ENCODE measurements at places on chromosomes 12 and 14. TPM values are rescaled to one million over a fixed set of nuclear protein-coding genes. Genes with fewer than 3 reads are reported as not detected.

DNA sequence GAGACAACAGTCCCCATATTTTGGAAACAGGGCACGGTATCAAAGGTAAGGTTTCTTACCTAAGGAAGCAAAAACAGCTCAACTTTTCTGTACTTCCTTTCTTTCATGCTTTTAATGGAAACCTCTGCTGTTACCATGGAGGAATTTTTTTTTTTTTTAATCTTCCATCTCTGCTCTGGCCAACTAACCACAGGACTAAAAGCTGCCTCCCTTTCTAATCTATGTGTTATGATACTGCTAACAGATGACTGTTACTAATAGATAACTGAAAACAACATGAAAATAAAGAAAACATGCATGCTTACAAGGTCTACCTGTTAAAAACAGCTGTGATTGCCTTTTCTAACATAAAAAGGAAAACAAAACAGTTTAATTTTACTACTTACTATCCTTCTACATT is 168.4 kb downstream of the SOX5 start:
- DNase-seq, result no peak

The NPAS3 gene
- polyA plus RNA-seq, result 0.77 TPM

DNA sequence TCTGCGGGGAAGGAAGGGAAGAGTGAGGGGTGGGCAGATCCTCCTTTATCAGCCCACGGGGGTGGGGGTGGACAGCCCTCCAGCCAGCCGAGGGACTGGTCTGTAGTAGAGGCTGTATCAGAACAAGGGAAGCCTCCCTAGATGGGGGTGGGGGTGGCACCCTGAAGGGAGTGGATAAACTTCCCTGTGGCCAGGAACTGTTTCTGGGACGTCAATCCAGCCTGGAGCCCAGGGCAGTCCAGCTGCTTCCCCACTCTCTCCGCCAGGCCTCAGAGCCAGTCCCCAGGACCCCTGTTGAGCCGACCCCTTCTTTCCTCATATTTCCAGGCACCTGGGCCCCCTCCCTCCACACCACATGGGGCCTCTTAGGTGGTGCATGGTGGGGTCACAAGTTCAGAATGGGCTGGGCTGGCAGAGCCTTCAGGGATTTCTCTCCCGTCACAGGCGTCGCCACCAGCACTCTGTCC is 6.7 kb downstream of the PLD4 start:
- no peak for DNase-seq

The PSMC1 gene
- polyA plus RNA-seq, result 143 TPM

GRCh38 chr12:74598819-74599218 is 61.2 kb downstream of the ATXN7L3B start:
- no peak for DNase-seq

GRCh38 chr12:104686196-104686595 is 229.4 kb downstream of the CHST11 start:
- no peak for DNase-seq

- DNase-seq, result no peak
These were observed 114.1 kb downstream of the KIF26A start for GRCh38 chr14:104252256-104253215.

DNA sequence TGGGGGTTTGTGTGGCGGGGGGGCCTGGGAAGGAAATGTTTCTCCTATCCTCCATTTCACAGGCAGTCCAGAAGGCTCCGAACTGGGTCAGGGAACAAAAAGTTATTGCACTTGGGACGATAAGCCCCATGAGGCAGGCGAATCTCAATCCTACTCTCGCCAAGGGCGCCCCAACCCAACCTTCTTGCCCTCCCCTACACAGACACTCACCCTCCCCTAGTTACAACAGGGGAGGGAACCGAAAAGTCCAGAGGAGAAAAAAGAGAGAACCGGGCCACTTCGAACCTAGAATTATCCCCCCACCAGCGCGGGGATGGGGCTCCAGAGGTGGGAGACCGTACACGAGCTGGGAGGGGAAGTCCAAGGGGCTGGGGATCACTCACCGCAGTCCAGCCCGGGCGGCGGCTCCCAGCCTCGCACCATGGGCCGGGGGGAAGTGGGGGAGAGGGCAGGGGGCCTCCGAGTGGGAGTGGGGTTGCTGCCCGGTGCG is 357 bp downstream of the HOMEZ start:
- DNase-seq, result no peak

GRCh38 chr12:67655829-67656228 is 7.3 kb downstream of the DYRK2 start:
- no peak for DNase-seq

GRCh38 chr12:109927622-109928021 is 27.5 kb downstream of the TCHP start:
- DNase-seq, result no peak

DNA sequence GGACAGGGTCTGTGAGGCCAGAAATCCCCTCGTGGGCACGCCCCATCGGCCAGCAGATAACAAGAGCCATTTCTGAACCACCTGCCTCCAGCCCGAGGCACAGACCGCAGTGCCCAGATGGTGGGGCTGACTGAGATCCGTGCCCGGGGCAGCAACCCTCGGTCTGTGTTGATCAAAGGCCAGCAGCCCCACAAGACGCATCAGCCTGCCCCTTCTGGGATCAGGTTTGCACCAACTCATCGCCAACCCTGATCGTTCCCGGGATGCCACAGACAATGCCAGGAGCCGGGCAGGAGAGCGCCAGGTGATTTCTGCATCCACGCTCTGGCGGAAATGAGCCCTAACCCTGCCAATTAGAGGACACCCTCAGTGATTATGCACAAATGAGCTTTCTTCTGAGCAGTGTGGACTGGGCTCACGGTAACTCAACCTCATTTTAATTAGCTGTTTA is 64.5 kb downstream of the TESC start:
- DNase-seq, result no peak

DNA sequence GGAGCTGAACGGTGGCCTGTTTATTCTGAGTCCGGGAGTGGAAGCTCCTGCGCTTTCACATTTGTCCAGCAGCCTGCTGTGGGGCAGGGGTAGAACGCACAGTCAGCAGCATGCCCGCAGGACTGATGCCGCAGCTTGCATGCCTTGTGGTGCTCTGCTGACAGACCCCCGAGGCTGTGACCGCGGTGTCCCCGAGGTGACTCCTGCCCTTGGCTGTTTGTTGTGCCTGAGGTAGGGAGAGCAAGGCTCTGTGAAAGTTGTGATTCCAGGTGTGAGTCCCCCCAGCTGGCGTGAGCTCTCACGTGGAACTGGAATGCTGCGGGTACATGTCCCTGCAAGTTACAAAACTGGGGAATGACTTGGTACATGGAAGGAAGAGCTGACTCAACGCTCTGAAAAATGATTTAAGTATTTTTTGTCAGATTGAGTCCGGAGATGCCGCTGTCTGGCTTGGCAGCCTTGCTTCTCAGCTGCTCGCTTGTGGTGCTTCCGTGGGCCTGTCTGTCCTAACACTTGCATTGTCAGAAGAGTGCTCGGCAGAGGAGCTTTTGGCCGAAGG is 18.1 kb downstream of the MLXIP start:
- no peak for DNase-seq

DNA sequence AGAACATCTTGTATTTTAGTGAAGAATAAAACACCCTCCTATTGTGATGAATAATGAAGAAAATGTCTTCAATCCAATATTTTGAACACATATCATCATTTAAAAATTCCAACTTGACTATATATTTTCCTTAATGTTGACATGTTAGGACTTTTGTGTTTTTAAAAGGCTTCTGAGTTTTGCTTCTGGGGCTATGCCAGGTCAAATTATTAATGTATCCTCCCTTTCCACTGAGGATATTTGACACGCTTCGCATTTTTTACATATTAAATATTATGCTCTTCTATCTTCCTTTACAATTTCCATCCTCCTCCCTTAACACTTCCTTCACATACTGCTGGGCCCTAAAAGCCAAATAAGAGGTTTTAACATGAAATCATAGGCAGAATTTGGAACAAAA is 20.6 kb downstream of the RERG start:
- no peak for DNase-seq

The TAS2R9 gene
- polyA plus RNA-seq, result not detected

GRCh38 chr14:32978691-32979255 is 40.1 kb downstream of the NPAS3 start:
- DNase-seq, result no peak

The LRRIQ1 gene
- 13.8 TPM for polyA plus RNA-seq

The TMTC1 gene
- polyA plus RNA-seq, result 1.9 TPM

The SLCO1C1 gene
- polyA plus RNA-seq, result 2.3 TPM

The TSPAN19 gene
- 2.9 TPM for polyA plus RNA-seq

The EIF2B2 gene
- polyA plus RNA-seq, result 50.2 TPM

The GPR162 gene
- 7.1 TPM for polyA plus RNA-seq

- DNase-seq, result no peak
These were observed 104.8 kb downstream of the ETV6 start for GRCh38 chr12:11754256-11754655.

The KRT77 gene
- polyA plus RNA-seq, result not detected

The BDKRB1 gene
- polyA plus RNA-seq, result 0.24 TPM

DNA sequence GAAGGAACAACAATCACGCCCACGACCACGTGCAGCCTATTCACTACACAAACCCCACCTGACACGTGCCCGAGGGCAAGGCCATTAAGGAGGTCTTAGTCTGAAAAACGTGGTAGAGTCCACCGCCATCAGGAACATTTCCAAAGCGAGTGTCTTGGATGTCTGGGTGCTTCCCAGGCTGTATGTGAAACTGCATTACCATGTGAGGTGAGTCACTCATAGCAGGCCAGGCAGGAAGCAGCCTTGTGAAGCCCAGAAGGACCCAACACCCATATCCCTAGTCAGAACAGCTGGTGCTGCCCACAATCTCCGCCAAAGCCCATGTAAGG is 3.3 kb upstream of the KRT79 start:
- DNase-seq, result no peak

The BCL11B gene
- 3.1 TPM for polyA plus RNA-seq

The NPFF gene
- 1.4 TPM for polyA plus RNA-seq

The POTEG gene
- 0.06 TPM for polyA plus RNA-seq

- no peak for DNase-seq
These were observed 1.4 kb downstream of the EEA1 start for GRCh38 chr12:92927436-92928281.

GRCh38 chr12:6958609-6959057 is 7.5 kb downstream of the PTPN6 start:
- DNase-seq, result no peak

The HRK gene
- 0.10 TPM for polyA plus RNA-seq

GRCh38 chr14:87045246-87045645 is 947.7 kb downstream of the GALC start:
- no peak for DNase-seq

The ALDH2 gene
- polyA plus RNA-seq, result 97.8 TPM
